ENCODE measurements at places on chromosomes 5 and 9.

GRCh38 chr5:90866333-90866732 lies 307.7 kb downstream of the ADGRV1 start:
- no peak for DNase-seq

GRCh38 chr9:30010691-30011090 lies 2373.8 kb upstream of the ACO1 start:
- no peak for DNase-seq

DNA sequence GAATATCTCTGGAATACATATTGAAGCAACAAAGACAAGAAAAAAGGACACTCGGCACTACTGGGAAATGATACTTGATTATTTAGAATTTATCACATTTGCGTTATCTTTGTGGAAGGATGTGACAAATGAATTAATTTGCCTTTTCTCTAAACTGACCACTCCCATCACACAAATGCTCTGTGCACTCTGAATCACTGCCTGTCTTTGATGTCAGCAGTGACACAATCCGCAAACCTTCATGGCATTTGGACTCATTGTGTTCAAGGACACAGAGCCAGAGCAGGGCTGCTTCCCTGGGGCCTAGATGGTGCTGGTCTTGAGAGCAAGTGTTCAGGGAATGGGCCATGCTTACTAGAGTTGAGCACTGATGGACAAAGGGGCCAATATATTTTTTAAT lies 4.9 kb upstream of the KIF4B start:
- no peak for DNase-seq

DNA sequence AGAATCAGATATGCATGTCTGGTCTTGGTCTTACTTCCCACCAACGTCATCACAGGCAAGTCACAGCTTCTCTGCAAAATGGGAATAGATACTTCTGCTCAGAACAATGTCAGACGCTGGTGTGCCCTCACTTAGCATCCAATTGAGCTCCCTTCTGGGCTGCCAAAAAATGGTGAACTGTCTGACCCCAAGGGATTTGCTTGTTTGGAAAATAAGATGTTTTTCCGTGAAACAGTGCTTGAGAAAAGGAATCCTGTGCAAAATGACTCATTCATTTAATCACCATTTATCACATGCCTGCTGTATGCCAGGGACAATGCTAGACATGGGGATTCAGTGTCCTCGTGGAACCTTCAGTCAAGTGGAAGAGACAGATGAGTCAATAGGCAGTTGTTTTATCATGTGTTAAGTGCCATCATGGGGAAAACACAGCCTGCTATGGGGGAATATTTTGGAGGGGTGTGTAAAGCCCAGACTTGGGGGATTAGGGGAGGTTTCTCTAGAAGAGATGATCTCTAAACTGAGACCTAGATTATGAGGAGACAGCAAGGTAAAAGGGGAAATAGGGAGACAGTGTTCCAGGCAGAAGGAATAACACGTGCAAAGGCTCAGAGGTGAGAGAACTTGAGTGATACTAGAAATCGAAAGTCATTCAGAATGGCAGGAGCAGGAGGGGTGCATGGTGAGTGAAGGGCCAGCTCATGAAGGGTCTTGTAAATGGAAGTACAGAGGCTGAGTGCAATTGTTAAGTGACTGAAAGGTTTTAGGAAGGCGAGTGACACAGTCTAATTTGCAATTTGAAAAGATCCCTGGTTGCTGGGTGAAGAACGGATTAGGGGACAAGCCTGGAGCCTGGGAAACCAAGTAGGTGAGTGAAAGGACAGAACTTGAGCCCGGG lies 3.9 kb downstream of the NIPAL4 start:
- no peak for DNase-seq

- DNase-seq, result no peak
These were observed 75.9 kb downstream of the DAP start for GRCh38 chr5:10685115-10685521.

All from T-helper 22 cell (primary cell).